ENCODE measurements at places on chromosomes 3 and 15.

DNA sequence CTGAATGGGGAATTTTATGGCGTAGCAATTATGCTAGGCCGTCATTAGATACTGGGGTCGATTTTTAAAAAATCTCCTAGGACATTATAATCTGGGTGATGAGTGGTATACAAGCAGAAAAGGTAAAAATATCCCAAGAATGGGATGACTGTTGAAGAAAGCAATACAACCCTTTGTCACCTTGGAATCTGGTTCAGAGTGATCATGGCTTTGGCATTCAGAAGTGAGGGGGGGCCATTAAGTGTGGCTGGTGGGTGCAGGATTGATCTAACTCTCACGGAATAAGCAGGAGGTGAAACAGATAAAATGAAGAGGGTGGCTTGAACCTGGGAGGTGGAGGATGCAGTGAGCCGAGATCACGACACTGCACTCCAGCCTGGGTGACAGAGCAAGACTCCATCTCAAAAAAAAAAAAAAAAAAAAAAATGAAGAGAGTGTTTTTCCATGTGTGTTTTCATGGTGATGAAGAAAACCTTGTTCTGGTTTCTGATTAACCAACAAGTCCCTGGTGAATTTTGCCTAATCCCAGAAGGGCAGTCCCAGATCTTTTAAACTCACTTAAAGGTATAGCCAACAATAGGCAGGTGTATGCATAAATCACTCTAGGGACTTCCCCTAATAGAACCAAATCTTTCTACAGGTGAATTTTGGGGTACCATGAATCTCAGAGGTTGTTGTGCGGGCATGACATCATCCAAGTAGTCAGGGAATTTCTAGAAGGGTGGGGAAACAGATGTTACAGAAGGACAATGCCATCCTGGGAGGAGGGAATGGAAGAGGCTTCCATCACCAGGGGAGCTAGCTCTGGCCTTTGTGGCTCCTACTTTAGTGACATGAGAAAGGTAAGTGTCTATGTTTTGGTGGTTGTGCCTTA, 3.1 kb upstream of the RAD54L2 start:
- no peak for DNase-seq

DNA sequence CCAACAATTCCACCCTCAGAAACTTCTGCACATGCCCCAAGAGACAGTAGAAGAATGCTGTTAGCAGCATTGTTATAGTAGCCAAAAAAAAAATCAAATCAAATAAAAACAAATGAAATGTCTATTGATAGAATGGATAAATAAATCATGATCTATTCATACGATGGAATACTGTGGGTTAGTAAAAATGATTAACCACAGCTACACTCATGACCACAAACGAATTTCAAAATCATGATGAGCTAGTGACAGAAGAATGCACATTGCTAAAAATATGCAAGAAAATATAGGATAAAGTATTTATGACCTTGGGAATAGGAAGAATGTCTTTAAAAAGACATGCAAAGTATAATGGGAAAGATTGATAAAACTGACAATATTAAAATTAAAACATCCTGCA, 57.5 kb upstream of the ACAN start:
- DNase-seq = no peak

GRCh38 chr15:89078851-89079810, 9.1 kb upstream of the ABHD2 start:
- no peak for DNase-seq

GRCh38 chr3:64148955-64149653, 76.2 kb downstream of the PRICKLE2 start:
- no peak for DNase-seq

- DNase-seq = no peak
Observed at GRCh38 chr15:101543926-101544612, 54.6 kb upstream of the PCSK6 start.

DNA sequence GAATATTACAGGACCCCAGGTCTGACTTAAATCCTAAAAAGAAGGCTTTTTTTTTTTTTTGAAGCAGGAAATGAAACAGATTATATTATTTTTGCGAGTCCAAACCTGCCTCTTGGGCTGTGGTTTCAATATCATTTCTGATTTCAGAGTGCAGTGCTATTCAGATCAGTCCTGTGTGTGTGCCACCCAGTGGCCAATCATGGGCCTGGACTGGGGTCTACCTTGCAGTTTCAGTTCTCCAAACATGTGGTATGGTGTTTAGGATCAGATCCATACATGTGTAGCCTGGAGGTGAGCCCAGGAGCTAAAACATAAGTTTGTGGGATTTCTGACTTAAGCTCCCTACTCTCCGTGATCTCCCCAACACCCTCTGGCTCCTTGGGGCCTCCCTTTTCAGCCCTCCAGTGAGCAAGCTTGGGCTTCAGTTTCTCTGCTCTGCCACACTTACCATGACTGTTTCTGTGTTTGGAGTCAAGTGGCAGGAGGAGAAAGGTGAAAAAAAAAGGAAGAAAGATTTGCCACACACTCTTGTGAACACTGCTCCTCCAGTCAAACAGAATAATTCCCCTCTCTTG, 12.1 kb upstream of the THSD4 start:
- DNase-seq = no peak

DNA sequence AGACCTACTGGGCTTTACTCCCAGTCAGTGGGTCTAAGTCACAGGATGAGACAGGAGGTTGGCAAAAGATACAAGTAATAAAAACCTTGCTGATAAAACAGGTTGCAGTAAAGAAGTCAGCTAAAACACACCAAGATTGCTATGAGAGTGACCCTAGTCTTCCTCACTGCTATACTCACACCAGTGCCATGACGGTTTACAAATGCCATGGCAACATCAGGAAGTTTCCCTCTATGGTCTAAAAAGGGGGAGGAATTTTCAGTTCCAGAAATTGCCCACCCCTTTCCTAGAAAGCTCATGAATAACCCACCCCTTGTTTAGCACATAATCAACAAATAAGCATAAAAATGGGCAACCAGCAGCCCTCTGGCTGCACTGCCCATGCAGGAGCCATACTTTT, 966.7 kb upstream of the ROBO1 start:
- DNase-seq = no peak

DNA sequence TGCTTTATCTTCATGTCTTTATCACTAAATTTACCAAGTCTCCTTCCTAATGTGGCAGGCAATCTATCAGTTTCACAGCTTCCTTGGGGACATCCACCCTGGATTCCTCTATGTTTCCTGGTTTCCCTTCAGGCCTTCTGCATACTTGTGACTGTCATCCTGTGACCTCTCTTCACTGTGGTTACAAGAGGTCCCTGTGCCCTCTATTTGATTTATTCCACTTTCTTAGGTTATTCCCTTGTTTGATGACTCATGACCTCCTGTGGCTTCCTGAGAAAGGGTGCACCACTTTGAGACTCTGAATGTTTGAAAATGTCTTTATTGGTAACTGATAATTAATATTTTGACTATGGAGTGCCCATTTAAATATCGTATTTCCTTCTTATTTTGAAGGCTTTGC, 60.5 kb upstream of the KY start:
- DNase-seq = no peak

DNA sequence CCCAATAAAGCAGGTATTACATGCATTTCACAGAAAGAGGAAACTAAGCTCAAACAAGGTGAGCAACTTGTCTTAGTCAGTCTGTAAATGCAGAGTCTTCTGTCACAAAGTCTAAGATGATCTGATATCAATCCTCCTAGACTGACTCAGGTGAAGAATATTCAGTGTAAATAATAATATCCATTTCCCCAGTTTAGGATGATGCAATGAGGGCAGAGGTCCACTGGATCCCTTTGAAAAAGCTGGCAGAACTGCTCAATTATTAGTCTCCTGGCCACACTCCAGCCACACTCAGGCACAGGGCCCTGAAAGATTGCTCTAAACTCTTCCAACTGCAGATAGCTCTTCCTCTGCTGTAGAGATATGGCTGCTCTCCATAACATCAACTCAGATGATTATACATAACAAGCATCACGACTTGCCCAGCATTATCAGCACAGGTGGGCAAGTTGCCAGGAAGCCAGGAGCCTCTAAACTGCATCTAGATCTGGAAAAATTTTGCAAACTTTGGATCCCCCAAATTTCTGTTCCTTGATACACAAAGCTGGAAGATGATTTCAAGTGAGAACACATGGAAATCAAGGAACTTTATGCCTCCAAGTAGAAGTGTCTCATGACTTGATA, 129.8 kb upstream of the CPNE4 start:
- DNase-seq = no peak

DNA sequence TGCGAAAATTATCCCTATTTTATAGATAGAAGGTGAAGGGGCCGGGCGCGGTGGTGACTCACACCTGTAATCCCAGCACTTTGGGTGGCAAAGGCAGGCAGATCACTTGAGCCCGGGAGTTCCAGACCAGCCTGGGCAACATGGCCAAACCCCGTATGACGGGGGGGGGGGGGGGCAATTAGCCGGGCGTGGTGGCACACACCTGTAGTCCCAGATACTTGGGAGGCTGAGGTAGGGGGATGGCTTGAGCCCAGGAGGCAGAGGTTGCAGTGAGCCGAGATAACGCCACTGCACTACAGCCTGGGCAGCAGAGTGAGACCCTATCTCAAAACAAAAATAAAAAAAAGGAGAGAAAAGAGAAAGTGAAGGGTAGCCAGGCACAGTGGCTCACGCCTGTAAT, 1.4 kb downstream of the AAGAB start:
- no peak for DNase-seq

DNA sequence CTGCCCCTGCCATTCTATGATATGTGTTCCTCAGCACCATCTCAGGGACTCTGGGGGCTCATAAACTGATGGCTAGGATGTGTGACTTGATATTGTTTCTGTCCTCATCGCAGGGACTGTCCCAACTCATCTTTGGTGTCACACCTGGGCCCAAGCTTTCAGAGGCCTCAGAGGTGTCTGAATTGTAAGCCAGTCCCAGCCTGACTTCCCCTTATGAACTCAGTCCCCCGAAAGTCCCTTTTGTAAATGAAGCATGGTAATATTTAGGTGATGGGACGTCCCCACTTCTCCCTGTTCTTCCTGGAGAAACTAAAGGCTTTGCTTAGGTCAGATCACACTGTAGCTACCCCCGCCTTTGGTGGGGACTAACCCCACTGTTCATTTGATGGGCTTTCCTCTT, 142.4 kb upstream of the TLE3 start:
- DNase-seq = no peak

DNA sequence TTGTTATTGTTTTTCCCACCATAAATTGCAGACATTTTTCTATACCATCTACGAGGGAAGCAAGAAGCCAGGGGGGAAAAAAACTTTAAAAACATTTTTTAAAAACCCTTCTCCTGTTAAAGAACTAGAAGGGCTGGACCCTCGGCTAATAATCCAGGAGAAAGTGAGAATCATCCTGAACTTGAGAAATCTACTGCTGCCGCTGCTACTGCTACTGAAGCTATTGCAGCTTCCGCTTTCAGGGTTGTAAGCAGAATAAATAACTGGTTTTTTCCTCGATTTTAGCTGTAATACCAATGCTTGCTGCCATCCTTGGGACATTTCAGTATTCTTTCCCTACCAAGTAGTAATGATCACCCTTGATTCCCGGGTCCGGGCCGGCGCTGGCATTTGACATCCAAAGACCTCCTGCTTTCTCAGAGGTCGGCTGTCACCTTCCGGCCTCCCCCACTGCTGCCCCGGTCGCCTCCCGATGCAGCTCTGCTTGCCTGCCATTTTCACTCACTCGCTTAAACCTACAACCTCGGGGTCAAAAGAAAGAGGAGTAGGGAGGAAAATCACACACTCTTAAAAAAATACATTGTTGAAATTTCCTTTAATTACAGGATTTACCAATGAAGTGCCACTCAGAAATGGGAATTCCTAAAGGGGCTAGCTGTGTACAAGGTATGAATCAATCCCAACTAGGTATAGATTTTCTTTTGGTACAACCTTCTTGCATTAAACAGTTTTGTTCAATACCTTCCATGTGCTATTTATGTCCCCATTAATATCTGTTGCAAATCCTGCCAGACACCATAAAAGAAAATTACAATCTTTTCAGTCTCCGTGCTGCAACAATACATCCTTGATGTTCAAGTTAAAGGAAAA, 674 bp upstream of the MECOM start:
- DNase-seq = no peak

- no peak for DNase-seq
Observed at GRCh38 chr3:377158-377561, 180.6 kb downstream of the CHL1 start.

DNA sequence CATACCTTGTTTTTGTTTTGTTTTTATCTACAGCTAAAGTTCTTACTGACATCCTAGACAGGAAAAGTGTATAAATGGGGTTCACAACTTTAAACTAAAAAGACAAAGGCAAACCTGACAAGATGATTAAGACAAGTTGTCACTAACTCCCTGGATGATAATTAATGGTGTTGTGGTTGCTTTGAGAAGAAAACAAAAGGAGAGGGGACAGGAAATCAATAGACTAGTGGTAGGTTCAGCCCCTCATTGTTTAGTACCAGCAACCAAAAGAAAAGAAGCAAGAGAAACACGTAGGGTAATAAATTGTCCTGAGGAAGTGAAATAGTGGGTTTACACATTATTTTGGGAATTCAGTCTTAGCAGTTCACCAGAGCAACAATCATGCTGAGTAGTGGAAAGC, 78.8 kb downstream of the BFSP2 start:
- DNase-seq = no peak

Data from central memory CD4-positive, alpha-beta T cell (primary cell).